ENCODE measurements at places on chromosomes 2 and 18.

DNA sequence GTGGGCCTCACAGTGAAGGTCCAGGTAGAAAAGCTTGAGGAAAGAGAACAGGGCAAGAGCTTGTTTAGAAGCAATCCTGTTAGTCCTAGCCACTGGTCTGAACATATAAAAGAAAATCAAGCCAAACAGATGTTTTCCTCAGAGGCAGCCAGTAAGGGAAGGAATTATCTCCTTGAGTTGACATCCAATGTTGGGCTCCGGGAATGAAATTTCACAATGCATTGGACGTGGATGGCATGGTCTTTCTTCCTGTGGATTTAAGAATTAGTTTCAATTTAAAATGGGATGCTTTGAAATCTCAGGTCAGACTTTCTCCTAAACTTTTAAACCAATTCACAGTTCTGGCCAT, 92.1 kb downstream of the ACKR3 start:
- no peaks in the 10 kb centered on the region for H3K36me3 ChIP-seq
- peaks cover 8% of the 10 kb centered on the region for H3K4me1 ChIP-seq
- no peak overlapping the region for H3K4me3 ChIP-seq
- H3K27ac ChIP-seq = peak overlapping the region; percentile 30
- DNase-seq = no peak

- no peaks in the 10 kb centered on the region for H3K36me3 ChIP-seq
- no peaks in the 10 kb centered on the region for H3K27me3 ChIP-seq
- no peak overlapping the region for H3K27ac ChIP-seq
- no peak overlapping the region for H3K4me3 ChIP-seq
- no peaks in the 10 kb centered on the region for H3K4me1 ChIP-seq
Observed at GRCh38 chr2:199136242-199136641, 321.5 kb downstream of the SATB2 start.

- H3K27ac ChIP-seq = no peak overlapping the region
- no peak overlapping the region for H3K4me3 ChIP-seq
- no peaks in the 10 kb centered on the region for H3K27me3 ChIP-seq
- no peaks in the 10 kb centered on the region for H3K36me3 ChIP-seq
- no peaks in the 10 kb centered on the region for H3K4me1 ChIP-seq
Observed at GRCh38 chr2:67453310-67453709, 56.2 kb downstream of the ETAA1 start.

GRCh38 chr2:30233271-30234009, 2.1 kb downstream of the LBH start:
- peaks cover 36% of the 10 kb centered on the region for H3K36me3 ChIP-seq
- H3K4me3 ChIP-seq = peak overlapping the region; percentile 73
- no peaks in the 10 kb centered on the region for H3K27me3 ChIP-seq
- peaks cover 34% of the 10 kb centered on the region for H3K4me1 ChIP-seq
- no peak for DNase-seq

- peak overlapping the region; percentile 19 for H3K4me3 ChIP-seq
- DNase-seq = peak; percentile 70
- no peak overlapping the region for H3K27ac ChIP-seq
Observed at GRCh38 chr2:236165842-236166795, 2.1 kb downstream of the GBX2 start.

DNA sequence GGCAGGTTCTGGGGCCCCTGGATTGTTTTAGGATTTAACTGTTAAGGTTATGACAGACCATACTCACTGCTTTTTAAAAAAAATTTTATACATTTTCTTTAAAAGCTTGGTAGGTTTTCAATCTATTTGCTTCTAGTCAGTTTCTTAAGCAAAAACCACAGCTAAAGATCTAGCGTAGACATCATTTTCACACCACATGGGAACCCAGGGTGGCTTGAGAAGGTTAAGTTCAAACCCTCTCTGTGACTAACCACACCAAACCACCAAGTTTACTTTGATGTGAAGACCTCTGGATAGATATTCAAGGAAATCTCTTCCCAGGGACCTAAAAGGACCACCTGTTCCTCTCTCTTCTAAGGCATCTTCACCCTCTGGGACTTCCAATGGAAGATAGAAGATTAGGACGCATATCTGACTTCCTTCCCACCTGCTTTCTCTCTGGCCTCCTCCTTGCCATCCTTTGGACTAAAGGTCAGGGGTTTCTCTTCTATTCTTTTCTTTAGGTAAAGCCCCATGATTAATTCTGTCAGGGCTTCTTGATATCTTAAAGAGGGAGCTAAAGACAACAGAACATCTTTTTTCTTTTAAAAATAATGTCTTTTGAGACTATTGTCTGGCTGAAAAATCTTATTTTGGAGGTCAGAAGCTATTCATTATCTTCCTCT, 32.3 kb downstream of the FOSL2 start:
- DNase-seq = no peak
- peaks cover 26% of the 10 kb centered on the region for H3K4me1 ChIP-seq
- no peaks in the 10 kb centered on the region for H3K27me3 ChIP-seq
- no peak overlapping the region for H3K4me3 ChIP-seq
- no peaks in the 10 kb centered on the region for H3K36me3 ChIP-seq

- no peak overlapping the region for H3K27ac ChIP-seq
- no peaks in the 10 kb centered on the region for H3K4me1 ChIP-seq
- no peaks in the 10 kb centered on the region for H3K36me3 ChIP-seq
- H3K4me3 ChIP-seq = no peak overlapping the region
Observed at GRCh38 chr18:53819671-53820070, 404.8 kb downstream of the MBD2 start.

Measured in upper lobe of right lung (tissue), 1 donor.